ENCODE measurements at places on chromosomes 13 and 19. TPM values are rescaled to one million over a fixed set of nuclear protein-coding genes. Genes with fewer than 3 reads are reported as not detected.

SHISA7 gene
- total RNA-seq: not detected

STARD13 gene
- 18.1 TPM for total RNA-seq

DIAPH3 gene
- 1.1 TPM for total RNA-seq

ZNF816 gene
- 150 TPM for total RNA-seq

MAP2K2 gene
- total RNA-seq: 199 TPM

HCST gene
- total RNA-seq: not detected

SIGLEC5 gene
- not detected for total RNA-seq

- H3K4me1 ChIP-seq: no peaks in the 10 kb centered on the region
- H3K27ac ChIP-seq: peak overlapping the region; percentile 88
- H3K4me3 ChIP-seq: peak overlapping the region; percentile 83
- peak; percentile 15 for DNase-seq
- no peaks in the 10 kb centered on the region for H3K36me3 ChIP-seq
Observed at GRCh38 chr19:52734331-52734892, 432 bp downstream of the ZNF611 start.

DNA sequence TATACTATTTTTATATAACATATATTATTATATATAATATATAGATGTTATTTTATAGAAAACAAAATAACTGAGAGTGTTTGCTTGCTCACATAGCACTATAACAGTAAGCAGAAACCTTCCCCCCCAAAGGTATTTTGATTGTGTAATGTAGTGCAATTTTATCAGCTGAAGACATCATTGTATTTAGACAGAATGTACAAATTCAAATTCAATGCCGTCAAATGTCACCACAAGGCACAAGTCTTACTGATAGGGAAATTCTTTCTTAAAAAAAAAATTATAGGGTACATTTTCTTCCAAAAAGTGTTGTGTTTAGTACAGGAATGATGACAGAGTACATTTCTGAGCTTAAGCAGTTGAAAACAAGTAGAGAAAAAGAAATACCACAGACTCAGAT is 1147.1 kb upstream of the SPRY2 start:
- no peaks in the 10 kb centered on the region for H3K27me3 ChIP-seq
- H3K4me3 ChIP-seq: no peak overlapping the region
- no peaks in the 10 kb centered on the region for H3K36me3 ChIP-seq
- no peak for DNase-seq

DNA sequence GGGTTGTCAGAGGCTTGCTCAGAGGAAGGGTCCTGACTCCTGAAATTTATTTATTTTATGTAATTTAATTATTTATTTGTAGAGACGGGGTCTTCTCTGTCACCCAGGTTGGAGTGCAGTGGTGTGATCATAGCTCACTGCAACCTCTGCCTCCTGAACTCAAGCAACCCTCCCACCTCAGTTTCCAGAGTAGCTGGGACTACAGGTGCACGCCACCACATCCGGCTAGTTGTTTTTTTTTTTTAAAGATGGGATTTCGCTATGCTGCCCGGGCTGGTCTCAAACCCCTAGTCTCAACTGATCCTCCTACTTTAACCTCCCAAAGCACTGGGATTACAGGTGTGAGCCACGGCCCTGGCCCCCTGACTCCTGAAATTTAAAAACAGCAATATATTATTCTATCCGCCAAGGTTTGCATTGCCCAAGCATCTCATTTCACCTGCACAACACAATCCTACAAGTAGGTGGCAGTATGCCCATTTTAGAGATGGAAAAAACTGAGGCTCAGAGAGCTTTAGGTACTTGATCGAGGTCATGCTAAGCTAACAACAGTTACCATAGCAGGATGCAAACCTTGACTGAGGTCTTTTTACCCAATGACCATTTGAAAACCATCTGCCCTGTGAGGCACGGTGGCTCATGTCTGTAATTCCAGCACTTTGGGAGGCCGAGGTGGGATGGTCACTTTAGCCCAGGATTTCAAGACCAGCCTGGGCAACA is 18.1 kb downstream of the ARHGEF18 start:
- no peaks in the 10 kb centered on the region for H3K36me3 ChIP-seq
- H3K27ac ChIP-seq: peak overlapping the region; percentile 55
- DNase-seq: no peak
- no peaks in the 10 kb centered on the region for H3K4me1 ChIP-seq

DNA sequence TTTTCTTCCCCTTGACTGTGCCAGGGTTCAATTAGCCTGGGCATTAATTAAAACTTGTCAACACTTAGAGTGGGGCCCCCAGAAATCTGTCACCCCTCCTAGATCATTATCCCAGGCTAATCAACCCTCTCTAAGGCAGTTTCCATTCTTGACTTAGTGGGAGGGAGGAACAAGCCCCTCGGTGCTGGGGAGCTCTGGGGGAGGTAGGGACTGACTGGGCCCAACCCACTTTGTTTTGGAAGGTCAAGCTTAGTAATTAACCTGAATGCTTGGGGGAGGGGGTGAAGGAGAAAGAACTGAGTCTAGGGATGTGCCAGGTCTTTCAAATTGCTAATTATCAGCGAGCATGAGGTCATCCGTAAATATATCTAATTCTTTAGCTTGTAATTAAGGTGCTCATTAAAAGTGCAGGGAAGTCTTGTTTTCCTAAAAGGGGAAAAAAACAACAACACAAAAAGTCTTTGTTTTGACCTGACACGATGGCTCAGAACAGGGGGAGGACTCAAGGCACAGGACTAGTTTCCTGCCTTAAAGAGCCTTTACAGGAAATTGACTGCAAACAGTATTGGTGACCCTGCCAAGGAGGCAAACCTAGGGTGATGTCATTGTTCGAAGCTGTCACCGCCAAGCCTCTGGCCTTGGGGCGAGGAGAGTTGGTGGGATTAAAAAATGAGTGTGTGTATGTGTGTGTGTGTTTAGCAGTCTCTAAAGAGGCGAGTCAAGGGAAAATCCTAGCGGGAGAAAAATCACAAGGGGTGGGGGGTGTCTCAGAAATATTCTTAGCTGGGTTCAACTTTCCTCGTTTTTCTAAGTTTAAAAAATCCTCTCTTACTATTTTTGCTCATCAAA is 19.4 kb downstream of the ACTN4 start:
- peak overlapping the region; percentile 100 for H3K27ac ChIP-seq
- peak; percentile 47 for DNase-seq
- H3K27me3 ChIP-seq: no peaks in the 10 kb centered on the region

DNA sequence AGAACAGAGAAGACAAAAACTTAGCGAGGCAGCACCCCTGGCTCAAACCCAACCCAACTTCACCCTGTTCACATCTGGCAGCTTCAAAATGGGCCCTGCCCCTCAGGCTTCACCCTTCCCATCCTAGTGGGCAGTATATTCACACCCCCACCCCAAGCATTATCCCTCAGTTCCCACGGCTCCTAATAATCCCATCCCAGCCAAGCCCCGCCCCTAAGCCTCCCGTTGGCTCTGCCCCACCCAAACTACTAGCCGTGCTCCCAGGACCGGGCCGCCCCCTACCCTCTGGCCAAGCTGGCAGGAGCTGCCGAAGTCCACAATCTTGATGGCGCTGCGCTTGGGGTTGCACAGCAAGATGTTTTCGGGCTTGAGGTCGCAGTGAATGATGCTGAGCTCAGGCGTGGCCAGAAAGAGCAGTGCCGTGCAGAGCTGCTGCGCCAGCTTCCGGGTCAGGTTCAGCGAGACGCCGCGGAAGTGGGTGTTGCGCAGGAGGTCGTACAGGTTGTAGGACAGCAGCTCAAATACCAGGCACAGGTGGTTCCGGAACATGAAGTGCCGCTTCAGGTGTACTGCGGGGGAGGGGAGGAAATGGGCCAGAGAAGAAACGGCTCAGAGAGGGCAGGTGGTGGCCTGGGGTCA is 5.8 kb downstream of the DYRK1B start:
- H3K4me1 ChIP-seq: peaks cover 18% of the 10 kb centered on the region
- DNase-seq: peak; percentile 38
- peaks cover 34% of the 10 kb centered on the region for H3K36me3 ChIP-seq

GRCh38 chr19:28217022-28217421 is 995.9 kb downstream of the UQCRFS1 start:
- no peak for DNase-seq
- no peaks in the 10 kb centered on the region for H3K4me1 ChIP-seq
- no peaks in the 10 kb centered on the region for H3K27me3 ChIP-seq

- no peaks in the 10 kb centered on the region for H3K27me3 ChIP-seq
- no peaks in the 10 kb centered on the region for H3K4me1 ChIP-seq
- H3K36me3 ChIP-seq: peaks cover 37% of the 10 kb centered on the region
- no peak overlapping the region for H3K4me3 ChIP-seq
Observed at GRCh38 chr19:19356901-19357566, 36.4 kb downstream of the MAU2 start.

- H3K4me3 ChIP-seq: no peak overlapping the region
- DNase-seq: peak; percentile 17
- H3K27ac ChIP-seq: no peak overlapping the region
- no peaks in the 10 kb centered on the region for H3K27me3 ChIP-seq
Observed at GRCh38 chr13:87274209-87274819, 396.9 kb upstream of the SLITRK5 start.

GRCh38 chr19:2796659-2797266 is 11.5 kb downstream of the THOP1 start:
- H3K36me3 ChIP-seq: no peaks in the 10 kb centered on the region
- no peak for DNase-seq
- H3K4me3 ChIP-seq: no peak overlapping the region
- H3K4me1 ChIP-seq: no peaks in the 10 kb centered on the region

DNA sequence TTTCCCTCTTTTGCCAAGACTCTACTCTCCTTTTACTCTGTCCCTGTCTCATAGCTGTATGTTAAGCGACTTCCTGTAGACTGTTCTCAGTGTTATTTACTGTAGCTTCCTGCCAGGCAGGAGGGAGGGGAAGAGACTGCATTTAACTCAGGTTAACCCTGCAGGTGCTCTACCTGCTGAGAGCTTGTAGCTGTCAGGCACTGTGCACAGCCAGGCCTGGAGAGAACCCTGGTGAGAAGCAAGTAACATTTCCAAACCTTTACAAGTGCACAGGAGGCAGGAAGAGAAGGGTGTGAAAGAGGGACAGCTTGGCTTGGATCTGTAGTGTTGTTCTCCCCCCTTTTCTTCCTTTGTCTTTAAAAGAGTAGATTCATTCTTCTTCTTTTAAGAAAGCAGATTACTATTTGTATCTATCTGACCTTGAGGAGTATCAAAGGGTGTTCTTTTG is 167.1 kb downstream of the LMO7 start:
- H3K4me3 ChIP-seq: no peak overlapping the region
- peak overlapping the region; percentile 85 for H3K27ac ChIP-seq
- H3K36me3 ChIP-seq: peaks cover 7% of the 10 kb centered on the region
- H3K4me1 ChIP-seq: peaks cover 36% of the 10 kb centered on the region

GRCh38 chr13:113142876-113143275 is 15.6 kb upstream of the PROZ start:
- H3K27ac ChIP-seq: no peak overlapping the region
- H3K36me3 ChIP-seq: no peaks in the 10 kb centered on the region
- H3K4me1 ChIP-seq: no peaks in the 10 kb centered on the region
- DNase-seq: no peak
- no peaks in the 10 kb centered on the region for H3K27me3 ChIP-seq

GRCh38 chr13:97106323-97106722 is 112.0 kb upstream of the OXGR1 start:
- H3K27me3 ChIP-seq: no peaks in the 10 kb centered on the region
- no peaks in the 10 kb centered on the region for H3K4me1 ChIP-seq
- no peak overlapping the region for H3K27ac ChIP-seq
- no peaks in the 10 kb centered on the region for H3K36me3 ChIP-seq
- no peak for DNase-seq

DNA sequence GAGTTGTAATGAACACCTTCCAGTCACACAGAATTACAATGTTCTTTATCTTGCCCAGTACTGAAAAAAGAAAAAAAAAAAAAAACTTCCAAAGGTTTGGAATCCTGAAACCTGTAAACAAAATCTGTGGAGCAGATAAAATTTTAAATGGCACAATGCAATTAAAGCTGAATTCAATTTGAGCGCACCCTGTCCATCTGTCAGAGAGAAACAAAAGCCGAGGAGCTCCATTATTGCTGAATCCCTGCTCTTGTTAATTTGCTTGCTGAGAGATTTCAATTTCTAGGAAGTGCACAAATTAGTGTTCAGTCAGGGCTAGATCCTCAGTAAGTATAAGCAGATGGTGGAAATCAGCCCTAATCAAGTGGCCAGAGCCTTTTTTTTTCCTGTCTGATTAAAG is 65.2 kb downstream of the DACH1 start:
- no peaks in the 10 kb centered on the region for H3K4me1 ChIP-seq
- DNase-seq: no peak
- H3K27ac ChIP-seq: no peak overlapping the region

- no peak overlapping the region for H3K27ac ChIP-seq
- H3K4me3 ChIP-seq: peak overlapping the region; percentile 16
- peaks cover 9% of the 10 kb centered on the region for H3K4me1 ChIP-seq
- H3K27me3 ChIP-seq: peaks cover 95% of the 10 kb centered on the region
Observed at GRCh38 chr19:1671716-1672037, 19.3 kb upstream of the TCF3 start.

- DNase-seq: no peak
- no peaks in the 10 kb centered on the region for H3K4me1 ChIP-seq
- H3K27ac ChIP-seq: no peak overlapping the region
- H3K27me3 ChIP-seq: peaks cover 6% of the 10 kb centered on the region
- H3K4me3 ChIP-seq: no peak overlapping the region
- no peaks in the 10 kb centered on the region for H3K36me3 ChIP-seq
Observed at GRCh38 chr19:3792114-3792513, 5.9 kb upstream of the MATK start.

DNA sequence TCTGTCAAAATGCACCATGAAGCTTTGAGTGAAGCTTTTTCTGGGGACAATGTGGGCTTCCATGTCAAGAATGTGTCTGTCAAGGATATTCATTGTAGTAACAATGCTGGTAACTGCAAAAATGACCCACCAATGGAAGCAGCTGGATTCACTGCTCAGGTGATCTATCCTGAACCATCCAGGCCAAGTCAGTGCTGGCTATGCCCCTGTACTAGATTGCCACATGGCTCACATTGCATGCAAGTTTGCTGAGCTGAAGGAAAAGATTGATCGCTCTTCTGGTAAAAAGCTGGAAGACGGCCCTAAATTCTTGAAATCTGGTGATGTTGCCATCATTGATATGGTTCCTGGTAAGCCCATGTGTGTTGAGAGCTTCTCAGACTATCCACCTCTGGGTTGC is 12.7 kb downstream of the GPR42 start:
- H3K27me3 ChIP-seq: no peaks in the 10 kb centered on the region
- no peak overlapping the region for H3K27ac ChIP-seq
- H3K4me1 ChIP-seq: peaks cover 8% of the 10 kb centered on the region

GRCh38 chr13:69300131-69300530 is 807.5 kb upstream of the ATXN8OS start:
- H3K27me3 ChIP-seq: no peaks in the 10 kb centered on the region
- no peak for DNase-seq
- no peak overlapping the region for H3K27ac ChIP-seq

- H3K4me1 ChIP-seq: no peaks in the 10 kb centered on the region
- no peak overlapping the region for H3K27ac ChIP-seq
- H3K36me3 ChIP-seq: peaks cover 17% of the 10 kb centered on the region
- no peaks in the 10 kb centered on the region for H3K27me3 ChIP-seq
- no peak overlapping the region for H3K4me3 ChIP-seq
Observed at GRCh38 chr19:47497050-47497766, 13.2 kb upstream of the KPTN start.

Data from transverse colon (tissue), 4 donors.